ENCODE measurements at places on chromosomes 1 and 21. TPM values are rescaled to one million over a fixed set of nuclear protein-coding genes. Genes with fewer than 3 reads are reported as not detected.

Gene EGLN1
- total RNA-seq, result 10.3 TPM

Gene ANGPTL3
- not detected for total RNA-seq

Gene CSMD2
- total RNA-seq, result 3.5 TPM

Gene GUCA2B
- not detected for total RNA-seq

Gene CYYR1
- 6.8 TPM for total RNA-seq

DNA sequence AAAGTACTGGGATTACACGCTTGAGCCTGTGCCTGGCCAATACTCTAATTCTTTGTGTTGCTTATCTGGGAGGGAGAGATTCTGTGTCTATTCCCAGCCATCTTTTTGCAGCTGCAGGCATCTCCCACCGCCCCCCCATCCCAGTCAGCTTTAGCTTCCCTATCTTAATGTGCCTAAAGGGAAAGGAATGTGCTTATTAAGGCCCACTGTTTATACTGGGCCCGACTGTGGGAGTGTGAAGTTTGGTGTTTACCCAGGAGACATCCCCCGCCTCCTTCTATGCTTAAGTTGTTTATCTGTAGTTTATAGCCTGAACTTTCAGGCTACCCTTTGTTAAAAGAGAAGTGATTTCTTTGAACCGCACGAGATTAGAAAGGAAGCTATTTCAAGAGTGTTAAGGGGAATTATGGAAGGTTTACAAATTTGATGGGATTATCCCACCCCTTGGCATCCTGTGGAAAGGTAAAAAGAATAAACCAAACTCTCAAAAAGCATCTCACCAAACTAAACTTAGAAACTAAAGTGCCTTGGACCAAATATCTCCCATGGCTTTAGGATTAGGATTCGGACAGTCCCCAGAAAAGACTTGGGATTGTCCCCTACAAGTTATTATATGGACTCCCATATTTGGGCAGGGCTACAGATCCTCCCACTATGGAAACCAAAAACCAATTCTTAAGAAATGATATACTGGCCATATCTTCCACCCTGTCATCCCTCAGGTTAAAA, 25.5 kb upstream of the ZNF496 start:
- no peak overlapping the region for H3K27ac ChIP-seq
- H3K4me3 ChIP-seq, result no peak overlapping the region
- peaks cover 7% of the 10 kb centered on the region for H3K4me1 ChIP-seq
- no peaks in the 10 kb centered on the region for H3K27me3 ChIP-seq
- DNase-seq, result peak; percentile 71
- H3K36me3 ChIP-seq, result no peaks in the 10 kb centered on the region

GRCh38 chr1:223001653-223002634, 141.1 kb downstream of the TLR5 start:
- H3K27me3 ChIP-seq, result no peaks in the 10 kb centered on the region
- no peak for DNase-seq
- no peak overlapping the region for H3K27ac ChIP-seq
- H3K4me3 ChIP-seq, result no peak overlapping the region
- H3K4me1 ChIP-seq, result no peaks in the 10 kb centered on the region

All from stomach (tissue), 19 donors.